ENCODE measurements at places on chromosomes 3 and 15.

DNA sequence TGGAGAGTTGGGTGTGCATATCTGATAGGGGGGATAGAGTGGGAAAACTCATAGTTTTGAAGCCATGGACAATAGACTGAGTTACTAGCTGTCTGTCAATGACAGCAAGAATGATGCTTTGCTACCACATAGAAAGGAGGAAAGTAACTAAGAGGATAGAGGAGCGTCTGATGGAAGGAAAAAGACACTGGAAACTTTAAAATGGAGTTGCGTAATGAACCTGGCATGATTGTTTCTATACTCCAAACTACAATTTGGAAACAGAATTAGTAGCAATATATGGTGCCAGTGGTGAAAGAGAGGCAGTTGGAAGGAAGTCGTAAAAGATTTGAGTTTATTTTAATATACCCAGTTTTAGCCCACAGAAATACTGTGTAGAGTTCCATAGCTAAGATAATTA, 163.6 kb downstream of the TUSC7 start:
- DNase-seq, result no peak

DNA sequence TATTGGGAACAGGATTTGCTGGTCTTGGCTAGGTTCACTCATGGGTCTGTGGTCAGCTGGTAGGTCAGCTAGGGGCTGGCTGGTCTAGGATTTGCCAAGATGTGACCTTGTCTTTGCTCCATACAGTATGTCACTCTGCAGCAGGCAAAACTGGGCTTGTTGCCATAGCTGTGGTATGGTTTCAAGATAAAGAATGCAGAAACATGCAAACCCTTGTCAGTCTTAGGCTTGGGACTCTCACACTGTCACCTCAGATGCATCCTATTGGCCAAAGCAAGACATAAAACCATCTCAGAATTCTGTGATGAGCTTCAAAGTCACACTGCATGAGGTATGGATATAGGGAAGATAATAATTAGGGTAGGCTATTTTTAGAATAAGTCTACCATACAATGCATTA, 66.6 kb upstream of the TBC1D5 start:
- DNase-seq, result no peak

DNA sequence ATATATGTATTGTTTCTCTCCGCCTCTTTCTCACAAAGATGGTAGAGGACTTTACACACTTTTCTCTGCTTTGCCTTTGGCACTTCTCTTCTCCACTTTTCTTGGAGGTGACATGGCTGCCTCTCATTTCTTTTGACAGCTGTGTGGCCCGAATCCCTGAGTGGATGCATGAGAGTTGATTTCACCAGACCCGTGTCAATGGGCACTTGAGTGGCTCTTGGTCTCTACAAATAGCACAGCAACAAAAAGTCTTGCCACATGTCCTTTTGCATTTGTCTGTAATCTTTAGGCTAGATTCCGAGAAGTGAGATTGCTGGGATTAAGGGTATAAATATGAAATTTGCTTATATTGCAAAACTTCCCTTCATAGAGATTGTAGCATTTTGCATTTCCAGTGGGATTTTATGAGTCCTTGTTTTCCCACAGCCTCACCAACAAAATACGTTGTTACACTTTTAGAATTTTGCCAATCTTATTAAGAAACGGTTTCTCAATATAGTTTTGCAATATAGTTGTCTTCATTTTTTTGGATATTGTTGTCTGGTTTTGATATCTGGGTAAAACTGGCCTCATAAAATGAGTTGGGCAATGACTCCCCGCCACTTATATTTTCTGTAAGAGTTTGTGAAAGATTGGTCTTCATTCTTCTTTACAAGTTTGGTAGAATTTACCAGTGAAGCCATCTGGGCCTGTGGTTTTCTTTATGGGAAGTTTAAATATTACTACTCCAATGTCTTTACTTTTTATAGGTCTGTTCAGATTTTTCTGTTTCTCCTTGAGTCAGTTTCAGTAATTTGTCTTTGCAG, 5.2 kb upstream of the TRPM1 start:
- DNase-seq, result no peak

- no peak for DNase-seq
Measured at GRCh38 chr15:78993931-78994530, 49.2 kb upstream of the CTSH start.

DNA sequence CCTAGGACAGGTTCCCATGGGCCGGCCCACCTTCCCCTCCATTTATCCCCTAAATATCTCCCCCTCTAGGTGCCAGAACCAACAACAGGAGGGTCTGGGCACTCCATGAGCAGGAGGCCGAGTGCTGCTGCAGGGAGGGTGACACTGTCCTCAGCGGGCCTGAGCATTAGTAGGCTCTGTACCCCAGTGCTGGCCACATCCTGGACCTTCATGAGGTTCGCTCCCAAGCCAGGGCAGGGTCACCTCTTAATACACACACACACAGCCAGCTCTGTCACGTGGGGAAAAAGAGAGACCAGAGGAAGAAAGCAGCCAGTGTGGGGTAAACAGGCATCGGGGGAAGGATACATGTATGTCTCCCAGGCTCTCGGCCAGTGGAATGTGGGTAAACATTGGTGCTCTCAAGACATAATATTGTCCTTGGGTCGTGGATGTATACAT, 27.9 kb upstream of the SEMA3F start:
- no peak for DNase-seq
